ENCODE measurements at places on chromosomes 5 and 9.

DNA sequence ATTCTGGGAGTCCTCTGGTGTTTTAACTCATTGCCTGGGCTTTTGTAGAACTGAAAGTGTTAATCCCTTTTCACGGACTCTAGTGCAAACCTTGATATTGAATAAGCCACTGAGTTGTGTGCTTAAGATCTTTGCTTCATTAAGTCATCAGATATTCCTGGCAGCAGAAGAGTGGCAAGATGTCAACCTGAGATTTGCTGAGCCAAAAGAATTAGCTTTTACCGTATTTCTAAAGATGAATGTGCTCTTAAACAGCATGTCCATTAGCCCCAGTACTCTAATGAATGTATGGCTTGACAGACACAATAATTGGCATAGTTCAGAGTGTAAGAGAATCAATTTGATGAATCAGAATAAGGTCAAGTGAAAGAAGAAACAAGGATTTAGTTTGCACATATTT, 87.2 kb upstream of the CDH6 start:
- DNase-seq, result no peak

DNA sequence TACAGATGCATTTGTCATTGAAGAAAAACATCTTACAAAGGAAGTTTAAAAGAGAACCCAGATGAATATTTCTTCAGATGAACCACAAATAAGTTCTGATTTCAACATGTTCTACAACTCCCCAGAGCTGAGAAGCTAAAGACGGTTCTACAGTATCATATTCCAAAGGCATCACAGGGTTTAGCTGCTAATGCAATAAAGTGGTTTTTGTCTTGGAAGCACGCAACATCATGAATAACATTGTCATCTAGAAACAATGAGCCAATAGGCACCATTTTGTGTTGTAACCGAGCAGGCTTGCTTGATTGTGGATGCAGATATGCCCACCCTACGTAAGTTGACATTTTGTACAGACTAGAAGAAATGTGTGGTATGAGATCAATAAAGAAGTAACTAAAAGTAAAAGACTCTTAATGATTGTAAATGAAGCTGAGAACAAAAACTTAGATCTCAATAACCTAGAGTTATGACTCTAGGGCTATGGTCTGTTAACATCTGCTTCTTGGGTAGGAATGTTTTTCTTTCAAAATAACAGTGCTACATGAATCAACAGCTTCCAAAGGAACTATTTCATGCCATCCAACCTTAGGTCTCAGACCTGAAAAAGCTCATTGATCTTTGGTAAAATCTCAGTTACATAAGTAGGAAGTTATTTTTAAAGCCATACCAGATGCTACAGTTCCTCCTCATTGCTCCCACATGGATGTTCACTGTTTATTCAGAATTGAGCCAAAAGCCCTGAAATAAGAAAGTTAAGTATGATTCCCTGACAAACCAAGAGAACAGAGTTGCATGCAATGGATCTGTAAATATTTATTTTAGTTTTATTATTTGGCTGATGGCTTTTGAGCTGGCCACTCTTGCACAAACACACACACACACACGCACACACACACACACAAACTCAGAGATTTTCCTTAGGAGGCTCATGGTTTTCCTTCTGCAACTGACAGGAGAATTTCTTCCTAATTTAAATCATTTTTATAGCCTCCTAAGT, 118.7 kb upstream of the SLCO6A1 start:
- no peak for DNase-seq

GRCh38 chr5:78717674-78718584, 69.4 kb upstream of the LHFPL2 start:
- no peak for DNase-seq

- no peak for DNase-seq
Measured at GRCh38 chr5:107753427-107753826, 82.7 kb upstream of the EFNA5 start.

GRCh38 chr9:127214421-127215267, 49.9 kb upstream of the GARNL3 start:
- DNase-seq, result peak; percentile 16

DNA sequence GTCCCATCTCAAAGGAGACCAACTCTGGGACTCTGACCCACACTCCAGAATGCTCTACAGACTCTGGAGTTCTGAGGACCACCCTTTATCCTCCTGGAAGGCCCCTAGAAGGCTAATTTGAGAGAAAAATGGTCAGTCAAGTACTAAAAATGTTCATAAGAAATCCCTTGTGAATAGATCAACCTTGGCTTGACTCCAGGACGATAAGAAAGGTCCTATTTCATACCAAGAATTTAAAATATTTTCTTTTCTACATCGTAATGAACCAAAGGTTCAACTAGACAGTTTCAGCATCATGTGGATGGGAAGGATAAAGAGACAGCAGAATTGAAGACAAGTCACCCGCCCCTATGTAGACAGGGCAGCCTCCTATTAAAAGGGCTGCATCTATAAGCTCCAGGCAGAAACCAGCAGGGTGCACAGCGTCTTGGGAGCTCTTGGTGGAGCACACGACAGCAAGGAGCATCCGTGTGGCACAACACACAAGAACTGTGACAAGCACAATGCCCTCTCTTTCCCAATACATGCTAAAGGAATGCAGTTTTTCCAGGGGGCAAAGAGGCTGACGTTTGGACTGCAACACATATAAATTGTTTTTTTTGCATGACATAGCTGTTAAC, 38.3 kb downstream of the RASEF start:
- no peak for DNase-seq

DNA sequence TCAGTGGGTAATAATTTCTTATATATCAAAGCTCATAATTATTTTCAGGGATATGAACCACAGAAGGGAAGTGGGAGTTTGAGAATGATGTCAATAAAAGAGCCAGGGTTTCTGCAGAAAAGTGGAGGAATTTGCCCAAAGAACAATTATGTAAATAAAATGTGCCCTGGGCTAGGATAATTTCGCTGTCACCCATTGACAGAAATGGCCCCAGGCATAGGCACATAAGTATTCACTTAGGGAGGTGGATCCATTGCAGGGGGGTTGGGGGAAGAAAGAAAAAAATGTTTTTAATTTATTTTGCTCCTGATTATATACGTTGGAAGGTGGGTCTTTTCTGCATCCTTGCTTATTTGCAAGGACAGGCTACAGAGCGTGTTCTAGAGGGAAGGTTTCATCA, 135.1 kb upstream of the IRX2 start:
- DNase-seq, result no peak

- no peak for DNase-seq
Measured at GRCh38 chr5:5965132-5965531, 413.2 kb downstream of the MED10 start.

- DNase-seq, result peak; percentile 8
Measured at GRCh38 chr9:70563431-70564204, 149.2 kb upstream of the KLF9 start.

GRCh38 chr5:67375606-67376005, 179.0 kb upstream of the CD180 start:
- no peak for DNase-seq

DNA sequence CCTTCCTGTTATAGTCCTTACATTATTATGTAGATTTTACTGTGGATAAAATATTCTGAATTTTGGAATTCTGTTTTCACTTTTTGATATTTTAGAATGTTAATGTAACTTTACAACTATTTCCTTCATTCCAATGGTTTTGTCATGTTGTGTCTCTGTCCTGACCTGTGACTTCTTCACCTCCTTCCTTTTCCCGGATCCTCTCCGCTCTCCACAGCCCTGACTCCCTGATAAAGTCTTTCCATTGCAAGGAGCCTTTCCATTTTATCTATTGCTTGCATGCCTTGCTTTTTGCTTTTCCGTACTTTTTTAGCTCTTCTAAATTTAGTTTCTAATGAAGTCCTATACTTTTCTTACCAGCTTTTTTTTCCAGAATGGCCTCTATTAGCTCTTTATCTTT, 117.6 kb upstream of the ARRDC3 start:
- no peak for DNase-seq

GRCh38 chr9:109213285-109214121, 46.5 kb upstream of the FRRS1L start:
- DNase-seq, result no peak

- no peak for DNase-seq
Measured at GRCh38 chr9:120539951-120540350, 40.0 kb downstream of the CDK5RAP2 start.

GRCh38 chr5:36355516-36355915, 53.8 kb upstream of the RANBP3L start:
- no peak for DNase-seq

- DNase-seq, result no peak
Measured at GRCh38 chr5:164748861-164749260, 1243.4 kb downstream of the MAT2B start.

GRCh38 chr5:95631255-95631958, 11.5 kb downstream of the GPR150 start:
- DNase-seq, result no peak

DNA sequence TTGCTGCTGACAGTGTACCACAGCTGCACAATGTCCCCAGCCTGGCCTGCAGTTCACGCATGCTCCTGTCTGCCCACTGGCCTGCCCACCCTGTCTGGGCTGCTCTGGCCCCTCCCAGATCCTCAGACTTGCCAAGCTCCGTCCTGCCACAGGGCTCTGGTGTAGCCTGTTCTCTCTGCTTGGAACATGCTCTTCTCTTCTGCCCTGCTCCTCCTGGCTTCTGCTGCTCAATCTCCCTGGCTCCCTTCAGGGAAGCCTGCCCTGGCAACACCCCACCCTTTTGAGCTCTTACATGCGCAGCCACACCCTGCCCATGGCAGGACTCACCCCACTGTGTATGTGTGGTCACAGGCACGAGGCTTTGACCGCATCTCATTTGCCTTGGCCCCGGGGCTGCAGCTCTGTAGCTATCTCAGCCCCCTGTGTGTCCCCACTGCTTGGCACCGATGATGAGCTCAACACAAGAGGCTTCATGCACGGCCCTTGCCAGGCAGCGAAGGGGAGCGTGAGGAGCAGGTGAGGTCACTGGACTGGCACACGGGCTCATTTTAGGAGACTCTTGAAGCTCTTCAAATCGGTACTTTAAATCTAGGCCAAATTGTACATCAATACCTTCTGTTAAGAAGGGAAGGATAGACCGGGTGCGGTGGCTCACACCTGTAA, 20.4 kb upstream of the BRD3 start:
- no peak for DNase-seq

DNA sequence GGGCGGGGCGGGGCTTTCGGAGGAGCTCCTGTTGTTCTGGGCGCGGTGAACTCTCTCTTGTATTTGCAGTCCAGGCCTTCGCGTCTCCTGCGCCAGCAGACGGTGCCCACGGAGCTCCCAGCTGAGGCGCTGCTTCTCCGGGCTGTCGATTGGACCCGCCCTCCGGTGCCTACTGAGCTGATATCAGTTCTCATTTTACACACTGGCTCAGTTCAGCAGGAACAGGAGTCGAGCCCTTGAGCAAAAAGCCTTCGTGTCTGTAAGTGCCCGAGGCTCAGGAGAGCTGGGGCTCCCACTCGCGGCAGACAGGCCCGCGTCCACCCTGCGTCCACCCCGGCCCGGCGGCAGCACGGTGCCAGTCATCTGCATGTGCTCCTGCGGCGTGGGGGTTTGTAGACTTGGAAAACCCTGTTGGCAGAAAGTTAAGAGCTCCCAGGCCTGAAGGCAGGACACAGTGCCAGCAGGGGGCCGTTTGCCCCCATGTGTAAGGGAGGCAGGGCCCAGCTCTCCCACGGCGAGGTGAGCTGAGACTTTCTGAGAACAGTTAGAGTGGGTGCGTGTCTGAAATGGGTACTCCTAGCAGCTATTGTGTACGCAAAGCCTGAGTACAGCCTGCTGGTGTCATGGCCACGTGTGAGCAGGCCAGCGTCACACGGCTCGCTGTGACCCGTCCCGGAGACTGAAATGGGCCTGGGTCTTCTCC, 231.5 kb downstream of the FANCC start:
- no peak for DNase-seq

- DNase-seq, result no peak
Measured at GRCh38 chr5:1718669-1719068, 81.0 kb downstream of the MRPL36 start.

DNA sequence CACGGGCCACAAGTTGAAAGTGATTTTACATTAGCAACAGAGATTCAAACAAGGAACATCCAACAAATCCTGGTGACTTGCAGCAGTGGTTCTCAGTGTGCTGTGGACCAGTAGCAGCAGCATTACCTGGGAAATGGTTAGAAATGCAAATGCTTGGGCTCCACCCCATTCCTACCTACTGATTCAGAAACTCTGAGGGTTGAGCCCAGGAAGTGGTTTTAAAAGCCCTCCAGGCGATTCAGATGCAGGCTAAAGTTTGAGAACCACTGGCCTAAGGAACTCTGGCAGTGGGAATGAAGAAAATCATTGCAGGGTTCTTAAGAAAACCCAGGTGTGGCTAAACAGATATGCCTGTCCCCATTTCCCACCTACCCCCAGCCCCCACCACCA, 398.8 kb downstream of the ENC1 start:
- no peak for DNase-seq

DNA sequence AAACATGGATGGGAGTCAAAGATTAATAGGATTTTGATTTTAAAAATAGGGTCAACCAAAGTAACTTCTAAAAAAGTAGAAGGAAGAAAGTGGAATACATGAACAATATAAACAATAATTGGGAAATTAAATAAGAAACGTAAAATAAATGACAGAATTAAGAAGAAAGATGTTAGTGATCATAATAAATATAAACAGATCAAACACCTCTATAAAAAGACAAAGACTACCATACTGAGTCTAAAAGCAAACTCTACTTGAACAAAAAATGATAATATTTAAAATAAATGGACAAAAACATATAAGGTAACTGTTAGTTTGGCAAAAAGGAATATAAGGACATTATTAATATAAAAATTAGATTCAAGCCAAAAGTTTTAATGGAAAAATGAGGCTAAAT, 57.7 kb upstream of the ZNF618 start:
- no peak for DNase-seq

DNA sequence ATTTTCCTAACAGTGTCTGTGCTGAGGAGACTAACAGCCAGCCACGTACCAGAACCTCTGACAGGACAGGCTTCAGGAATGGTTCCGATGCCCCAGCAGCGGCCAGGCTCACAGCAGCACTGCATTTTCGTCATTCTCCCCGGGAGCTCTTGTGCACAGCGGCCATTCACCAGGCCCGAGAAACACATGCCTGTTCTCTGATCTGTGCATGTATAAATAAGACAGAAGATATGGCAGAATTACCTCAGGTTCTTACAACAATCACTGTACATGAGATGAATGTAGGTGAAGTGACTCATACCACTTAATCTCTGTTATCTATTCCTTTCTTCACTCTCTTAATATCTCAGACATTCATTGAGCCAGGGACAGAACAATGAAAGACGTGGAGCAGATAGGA, 143.0 kb downstream of the FBN2 start:
- DNase-seq, result no peak

DNA sequence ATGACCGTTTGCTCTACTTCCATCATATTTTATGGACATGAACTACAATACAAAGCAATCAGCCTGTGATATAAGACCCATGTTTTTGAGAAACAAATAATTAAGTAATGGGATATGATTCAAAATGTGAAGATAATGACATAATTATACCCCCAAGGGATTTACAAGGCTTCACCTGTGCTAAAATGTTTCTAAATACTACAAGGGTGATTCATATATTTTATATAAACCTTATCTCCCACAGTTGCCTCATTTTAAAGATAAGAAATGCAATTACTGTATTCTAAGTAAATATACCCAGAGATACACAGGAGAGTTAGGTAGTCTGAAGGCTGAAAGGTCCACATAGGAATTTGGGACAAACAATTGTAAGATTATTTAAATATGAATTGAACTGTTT, 662.0 kb upstream of the CHD1 start:
- no peak for DNase-seq

- no peak for DNase-seq
Measured at GRCh38 chr5:74093561-74093960, 467.6 kb downstream of the ARHGEF28 start.

Measured in activated CD8-positive, alpha-beta memory T cell treated with anti-CD3 and anti-CD28 coated beads for 4 hours (primary cell).